ENCODE measurements at places on chromosomes 7 and 10.
A peak's percentile ranks its signal among the peaks of the same experiment; 100 is the strongest.

GRCh38 chr10:77165445-77166208, 472.0 kb downstream of the KCNMA1 start:
- DNase-seq, result peak; percentile 35

- DNase-seq, result no peak
Measured at GRCh38 chr10:122188706-122189105, 82.4 kb upstream of the BTBD16 start.

DNA sequence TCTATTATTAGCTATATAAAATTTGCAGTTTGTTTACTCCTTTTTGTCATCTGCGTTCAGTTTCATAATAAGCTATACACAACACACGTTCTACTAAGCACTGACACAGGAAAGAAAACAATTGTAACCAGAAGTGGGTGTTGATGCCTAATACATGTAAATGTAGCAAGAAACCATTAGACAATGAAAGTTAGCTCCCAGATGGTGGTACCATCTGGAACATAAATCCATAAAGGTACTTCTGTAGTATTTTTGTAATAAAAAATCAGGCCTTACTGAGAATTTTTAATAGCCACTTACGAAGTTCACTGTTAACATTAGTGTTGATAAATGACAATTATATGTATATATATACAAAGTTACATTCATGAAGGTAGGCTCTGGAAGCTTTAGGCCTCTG, 194.7 kb downstream of the KCND2 start:
- DNase-seq, result no peak

GRCh38 chr7:5458921-5459480, 35.4 kb upstream of the TNRC18 start:
- DNase-seq, result no peak

DNA sequence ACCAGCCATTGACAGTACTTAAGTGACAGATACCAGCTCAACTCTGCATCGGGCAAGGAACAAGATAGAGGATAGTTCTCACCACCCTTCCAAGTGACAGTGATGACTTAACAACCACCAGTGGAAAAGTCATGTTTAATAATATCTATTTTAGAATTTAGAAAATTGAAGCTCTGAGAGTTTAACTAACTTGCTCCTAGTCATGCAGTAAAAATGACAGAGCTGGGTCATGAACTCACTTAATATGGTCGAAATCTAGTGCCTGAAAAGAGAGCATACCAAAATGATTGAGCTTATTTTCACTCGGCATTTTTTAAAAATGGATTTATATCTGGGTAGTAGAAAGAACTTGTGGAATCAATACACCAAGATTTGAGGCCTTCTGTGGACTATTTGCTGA, 367.8 kb upstream of the IGFBP3 start:
- no peak for DNase-seq

All from CD4-positive, alpha-beta T cell treated with Interferon alpha-2 for 1 hour (primary cell).